Stimulated activated CD4-positive, alpha-beta T cell treated with anti-CD3 and anti-CD28 coated beads, Interleukin-15, amount 100 ng/mL, for 48 hours (primary cell): ENCODE measurements at places on chromosomes 2 and 18.

GRCh38 chr2:147495734-147496133 lies 349.1 kb upstream of the ACVR2A start:
- DNase-seq, result no peak

GRCh38 chr18:11290786-11291185 lies 141.4 kb upstream of the PIEZO2 start:
- DNase-seq, result no peak

GRCh38 chr2:9618410-9618809 lies 12.4 kb downstream of the YWHAQ start:
- no peak for DNase-seq

DNA sequence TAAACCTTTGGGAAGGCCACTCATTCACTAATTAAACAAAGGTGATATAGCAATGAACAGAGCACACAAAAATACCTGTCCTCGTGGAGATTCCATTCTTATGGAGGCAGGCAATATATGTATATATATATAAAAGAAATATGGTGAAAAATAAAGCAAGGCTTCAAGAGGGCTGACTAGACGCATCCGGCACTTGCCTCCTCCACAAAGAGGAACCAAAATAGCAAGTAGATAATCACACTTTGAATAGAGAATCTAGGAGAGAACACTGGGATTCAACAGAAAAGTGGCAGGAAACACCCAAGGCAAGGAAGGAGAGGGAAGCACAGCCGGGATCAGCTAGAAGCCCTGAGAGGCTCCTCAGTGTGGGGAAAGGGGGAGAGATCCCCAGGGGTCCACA lies 218.4 kb upstream of the FOSL2 start:
- no peak for DNase-seq

DNA sequence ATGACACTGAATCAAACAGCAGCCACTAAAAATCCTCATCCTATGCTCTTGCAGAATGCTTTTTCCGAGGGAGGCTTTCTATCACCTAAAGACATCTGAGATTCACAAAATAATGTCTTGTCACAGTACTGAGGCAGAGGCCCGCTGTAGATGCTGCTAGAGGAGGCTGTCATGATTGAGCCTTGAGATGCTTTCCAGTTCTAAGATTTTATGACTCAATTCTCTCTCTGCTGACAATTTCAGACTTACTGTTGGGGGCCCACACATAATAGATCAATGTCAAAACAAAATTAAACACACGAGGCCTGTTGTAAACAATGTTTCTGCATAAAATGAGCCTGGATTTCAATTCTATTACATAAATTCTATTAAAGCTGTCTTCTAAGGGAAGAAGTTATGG lies 132.7 kb upstream of the ARL4C start:
- no peak for DNase-seq

GRCh38 chr18:38284972-38285371 lies 719.4 kb upstream of the CELF4 start:
- DNase-seq, result no peak

GRCh38 chr18:76264198-76264875 lies 230.7 kb downstream of the ZNF516 start:
- no peak for DNase-seq

DNA sequence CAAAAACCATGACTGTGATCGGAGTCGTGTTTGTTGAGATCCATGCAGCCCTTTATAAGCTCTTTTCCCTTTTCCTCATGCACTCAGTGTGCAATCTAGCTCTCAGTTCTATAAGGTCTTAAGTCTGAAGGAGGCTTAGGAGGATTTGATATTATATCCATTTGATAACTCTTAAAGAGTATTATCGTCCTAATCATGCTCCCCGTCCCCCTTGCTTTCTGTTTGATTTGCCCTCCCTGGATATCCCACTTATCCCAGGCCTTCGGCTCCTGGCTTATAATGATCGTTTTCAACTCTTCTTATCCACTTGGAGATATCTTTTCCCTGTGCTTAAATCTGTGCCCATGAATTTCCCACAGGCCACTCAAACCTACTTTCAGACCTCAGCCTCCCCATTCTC lies 1917.7 kb upstream of the PIK3C3 start:
- DNase-seq, result no peak

DNA sequence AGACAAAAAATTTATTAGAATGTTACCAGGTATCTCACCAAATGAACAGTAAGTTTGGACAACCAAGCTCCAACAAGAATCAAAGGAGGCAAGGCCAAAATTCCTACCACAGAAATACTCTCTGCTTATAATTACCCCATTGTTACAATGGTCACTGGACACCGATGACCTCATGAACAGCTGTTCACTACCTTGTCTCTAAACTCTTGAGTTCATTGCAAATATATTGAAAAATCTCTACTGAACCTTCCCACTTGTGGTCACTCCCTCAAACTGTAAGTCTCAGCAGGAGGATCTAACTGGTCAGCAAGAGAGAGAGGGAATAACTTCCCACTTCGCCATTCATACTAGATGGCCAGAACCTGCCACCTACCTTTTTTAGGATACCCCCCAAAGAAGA lies 50.0 kb downstream of the ERBB4 start:
- no peak for DNase-seq

DNA sequence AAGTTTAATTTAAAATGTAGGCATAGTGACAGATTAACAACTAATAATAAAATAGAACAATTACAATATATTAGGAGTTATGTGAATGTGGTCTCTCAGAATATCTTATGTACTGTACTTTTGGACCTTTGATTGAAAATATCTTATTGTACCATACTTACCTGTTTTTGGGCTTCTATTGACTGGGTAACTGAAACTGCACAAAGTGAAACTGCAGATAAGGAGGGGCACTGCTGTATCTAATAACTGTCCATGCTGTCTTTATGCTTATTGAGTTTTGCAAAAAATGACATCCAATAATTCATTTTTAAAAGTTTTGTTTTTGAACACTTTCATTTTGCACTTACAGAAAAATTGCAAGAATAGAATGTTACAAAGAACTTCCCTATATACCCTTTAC lies 19.9 kb downstream of the BIRC6 start:
- DNase-seq, result no peak

DNA sequence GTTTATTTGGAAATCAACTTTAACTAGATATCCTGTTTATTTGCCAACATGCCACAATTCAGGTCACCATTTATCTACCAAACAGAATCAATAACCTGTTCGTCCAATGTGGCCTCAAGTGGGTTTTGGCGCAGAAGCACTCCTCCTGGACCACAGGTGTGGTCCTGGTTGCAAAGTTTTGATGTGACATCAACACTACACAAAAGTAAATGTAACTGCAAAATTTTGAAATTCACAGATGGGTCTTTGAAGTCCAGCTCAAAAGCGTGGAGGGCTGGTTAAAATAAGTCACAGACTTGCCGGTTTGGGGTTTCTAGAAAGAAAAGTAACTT lies 474 bp upstream of the GCA start:
- DNase-seq, result no peak

- DNase-seq, result no peak
These were observed 144.9 kb downstream of the LTBP1 start for GRCh38 chr2:33091541-33092123.

DNA sequence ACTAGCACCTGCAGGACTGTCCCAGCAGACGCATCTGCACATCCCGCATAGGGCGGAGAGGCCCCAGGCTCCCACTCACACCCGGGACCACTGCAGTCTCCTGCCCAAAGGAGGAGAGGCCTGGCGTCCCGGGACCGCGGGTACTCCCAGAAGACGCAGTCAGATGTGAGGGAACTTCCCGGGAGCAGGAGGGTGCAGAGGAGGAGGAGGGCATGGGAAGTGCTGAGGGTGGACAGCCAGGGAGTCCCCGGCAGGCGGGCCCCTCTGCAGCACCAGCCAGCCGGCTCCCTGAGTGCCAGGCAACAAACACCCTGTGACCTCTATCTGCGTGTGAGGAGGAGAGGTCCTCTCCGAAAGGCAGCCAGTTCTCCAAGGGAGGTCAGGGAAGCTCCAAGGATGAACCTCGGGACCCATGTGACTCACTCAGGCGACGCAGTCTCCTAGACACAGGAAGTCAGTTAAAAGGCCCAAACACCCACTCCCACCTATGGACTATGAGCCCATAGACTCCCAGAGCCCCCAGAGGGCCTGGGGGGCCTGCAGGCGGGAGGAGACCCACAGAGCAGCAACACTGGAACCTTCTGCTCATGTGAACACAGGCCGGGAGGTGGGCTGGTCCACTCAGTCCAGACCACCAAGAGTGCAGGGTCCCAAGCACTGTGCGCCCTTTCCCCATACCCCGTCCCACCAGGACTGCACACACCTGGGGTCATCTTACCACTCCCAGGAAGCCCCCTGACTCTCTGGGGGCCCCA lies 4.2 kb downstream of the PXDN start:
- no peak for DNase-seq

DNA sequence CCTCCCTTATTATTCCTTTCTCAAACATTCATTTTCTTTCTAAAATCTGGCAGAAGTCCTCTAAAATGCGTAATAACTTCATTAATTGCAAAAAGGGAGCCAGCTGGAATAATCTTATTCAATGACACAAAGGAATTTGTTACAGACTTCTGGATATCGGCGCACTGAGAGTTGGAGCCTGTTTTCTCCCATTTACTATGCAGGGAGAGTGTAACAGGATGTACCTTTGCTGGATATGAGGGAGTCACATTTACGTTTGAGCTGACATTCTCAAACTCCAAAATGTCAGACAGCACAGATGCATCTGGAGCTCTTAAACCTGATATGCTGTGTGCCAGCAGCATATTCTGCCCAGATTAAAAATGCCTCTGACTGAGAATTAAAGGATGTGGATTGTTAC lies 275.3 kb downstream of the TMX3 start:
- DNase-seq, result no peak
